ENCODE measurements at places on chromosomes 3 and 15. TPM values are rescaled to one million over a fixed set of nuclear protein-coding genes. Genes with fewer than 3 reads are reported as not detected.

DNA sequence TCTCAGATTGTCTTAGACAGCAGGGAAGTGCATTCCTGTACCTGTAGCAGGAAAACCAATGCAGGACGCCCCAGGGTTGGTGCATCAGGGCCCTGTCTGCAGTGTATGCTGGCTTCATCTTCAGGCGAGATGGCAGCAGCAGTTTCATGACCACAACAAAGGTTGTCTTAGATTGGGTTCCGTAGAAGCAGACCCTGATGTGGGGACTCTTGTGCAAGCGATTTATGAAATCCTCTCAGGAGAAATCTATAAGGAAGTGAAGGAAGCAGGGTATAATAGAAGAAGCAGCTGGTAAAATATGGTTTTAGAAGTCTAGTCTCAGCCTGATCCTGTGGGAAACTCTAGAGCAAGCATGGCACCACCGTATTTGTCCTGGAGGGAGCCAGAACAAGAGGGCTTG is 25.0 kb downstream of the DNAH1 start:
- H3K36me3 ChIP-seq: no peaks in the 10 kb centered on the region
- no peak for DNase-seq
- no peak overlapping the region for H3K27ac ChIP-seq
- H3K4me3 ChIP-seq: no peak overlapping the region

GRCh38 chr3:194100856-194101390 is 35.0 kb upstream of the HES1 start:
- H3K4me3 ChIP-seq: no peak overlapping the region
- peaks cover 2% of the 10 kb centered on the region for H3K27me3 ChIP-seq

- no peak for DNase-seq
- H3K27me3 ChIP-seq: no peaks in the 10 kb centered on the region
- peak overlapping the region; percentile 37 for H3K4me3 ChIP-seq
- H3K4me1 ChIP-seq: peaks cover 26% of the 10 kb centered on the region
- peaks cover 9% of the 10 kb centered on the region for H3K36me3 ChIP-seq
- peak overlapping the region; percentile 64 for H3K27ac ChIP-seq
Measured at GRCh38 chr3:125002414-125003368, 53.1 kb downstream of the HEG1 start.

DNA sequence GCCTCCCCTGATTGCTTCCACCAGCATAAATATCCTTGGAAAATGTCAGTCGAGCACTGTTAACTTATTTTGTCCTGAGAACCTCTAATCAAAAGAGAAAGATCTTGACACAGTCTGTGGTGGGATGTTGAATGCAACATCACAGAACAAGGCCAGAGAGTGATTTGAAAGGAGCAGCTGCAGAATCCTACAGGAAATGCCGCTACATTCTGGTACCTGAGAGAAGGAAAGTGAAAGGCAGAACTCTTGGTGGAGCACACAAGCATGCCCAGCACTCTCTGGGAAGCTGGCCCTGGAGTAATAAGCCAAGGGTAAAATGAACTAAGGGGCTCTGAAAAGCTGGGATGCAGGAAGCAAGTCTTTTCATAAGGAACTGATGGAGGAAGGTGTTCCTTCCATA is 75.8 kb downstream of the CBLB start:
- peaks cover 27% of the 10 kb centered on the region for H3K4me1 ChIP-seq
- DNase-seq: no peak
- H3K27ac ChIP-seq: peak overlapping the region; percentile 35
- H3K27me3 ChIP-seq: no peaks in the 10 kb centered on the region
- H3K36me3 ChIP-seq: peaks cover 18% of the 10 kb centered on the region

- no peak for DNase-seq
- no peaks in the 10 kb centered on the region for H3K36me3 ChIP-seq
- H3K4me1 ChIP-seq: peaks cover 19% of the 10 kb centered on the region
- H3K4me3 ChIP-seq: peak overlapping the region; percentile 98
Measured at GRCh38 chr15:68821190-68821840, 620 bp upstream of the ANP32A start.

GRCh38 chr3:29805757-29806156 is 524.9 kb downstream of the RBMS3 start:
- peaks cover 6% of the 10 kb centered on the region for H3K4me1 ChIP-seq
- DNase-seq: no peak
- no peak overlapping the region for H3K4me3 ChIP-seq
- H3K27me3 ChIP-seq: no peaks in the 10 kb centered on the region

GRCh38 chr3:127888564-127889107 is 26.4 kb upstream of the KBTBD12 start:
- peaks cover 7% of the 10 kb centered on the region for H3K27me3 ChIP-seq
- no peaks in the 10 kb centered on the region for H3K36me3 ChIP-seq
- no peak for DNase-seq
- no peak overlapping the region for H3K27ac ChIP-seq

GRCh38 chr3:70771426-70772147 is 459.1 kb upstream of the MDFIC2 start:
- H3K27ac ChIP-seq: no peak overlapping the region
- H3K27me3 ChIP-seq: no peaks in the 10 kb centered on the region
- H3K4me1 ChIP-seq: no peaks in the 10 kb centered on the region
- no peaks in the 10 kb centered on the region for H3K36me3 ChIP-seq

- no peak for DNase-seq
- H3K27ac ChIP-seq: no peak overlapping the region
- H3K4me1 ChIP-seq: peaks cover 12% of the 10 kb centered on the region
- H3K27me3 ChIP-seq: no peaks in the 10 kb centered on the region
Measured at GRCh38 chr3:78258798-78259197, 1218.9 kb downstream of the ROBO2 start.

GRCh38 chr3:27669591-27669990 is 52.5 kb downstream of the EOMES start:
- no peaks in the 10 kb centered on the region for H3K36me3 ChIP-seq
- DNase-seq: no peak
- no peak overlapping the region for H3K4me3 ChIP-seq
- H3K4me1 ChIP-seq: peaks cover 6% of the 10 kb centered on the region
- no peak overlapping the region for H3K27ac ChIP-seq
- no peaks in the 10 kb centered on the region for H3K27me3 ChIP-seq

GRCh38 chr15:41881920-41882688 is 11.7 kb downstream of the SPTBN5 start:
- H3K4me3 ChIP-seq: peak overlapping the region; percentile 49
- DNase-seq: no peak
- peaks cover 31% of the 10 kb centered on the region for H3K27me3 ChIP-seq
- no peaks in the 10 kb centered on the region for H3K36me3 ChIP-seq
- no peak overlapping the region for H3K27ac ChIP-seq

- H3K27ac ChIP-seq: no peak overlapping the region
- peaks cover 3% of the 10 kb centered on the region for H3K4me1 ChIP-seq
- H3K36me3 ChIP-seq: no peaks in the 10 kb centered on the region
- DNase-seq: no peak
- H3K4me3 ChIP-seq: no peak overlapping the region
Measured at GRCh38 chr3:55440104-55440708, 46.9 kb downstream of the WNT5A start.

The STAB1 gene
- total RNA-seq: 0.12 TPM

The STRC gene
- 0.77 TPM for total RNA-seq

The CORO2B gene
- total RNA-seq: 3.9 TPM

The C3orf85 gene
- 2.3 TPM for total RNA-seq

The SNX33 gene
- total RNA-seq: 24.9 TPM

Data from type B pancreatic cell (in vitro differentiated cells).